ENCODE measurements at places on chromosomes 16 and 17. TPM values are rescaled to one million over a fixed set of nuclear protein-coding genes. Genes with fewer than 3 reads are reported as not detected.

DPEP1 gene
- not detected for total RNA-seq

COX10 gene
- 27.5 TPM for total RNA-seq

KRT33B gene
- total RNA-seq = not detected

DNA sequence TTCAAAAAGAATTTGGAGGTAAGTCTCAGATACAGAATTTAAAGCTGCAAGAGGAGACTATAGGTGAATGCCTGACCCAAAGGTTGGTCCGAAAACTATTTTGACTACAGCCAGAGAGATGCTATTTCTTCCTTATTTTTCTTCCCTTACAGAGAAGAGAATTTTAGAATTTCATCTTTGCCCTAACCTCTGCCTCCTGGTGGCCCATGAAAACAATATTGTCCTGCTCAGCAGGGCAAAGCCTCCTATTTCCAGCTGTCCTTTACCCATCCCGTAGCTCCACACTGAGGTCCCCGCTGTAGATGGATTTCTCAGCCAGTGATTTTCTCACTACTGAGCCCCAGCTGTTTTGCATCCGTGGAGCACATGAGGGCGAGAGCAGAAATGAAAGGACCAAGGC is 24.6 kb downstream of the HOXB1 start:
- DNase-seq = no peak

C17orf107 gene
- 1.7 TPM for total RNA-seq

DNA sequence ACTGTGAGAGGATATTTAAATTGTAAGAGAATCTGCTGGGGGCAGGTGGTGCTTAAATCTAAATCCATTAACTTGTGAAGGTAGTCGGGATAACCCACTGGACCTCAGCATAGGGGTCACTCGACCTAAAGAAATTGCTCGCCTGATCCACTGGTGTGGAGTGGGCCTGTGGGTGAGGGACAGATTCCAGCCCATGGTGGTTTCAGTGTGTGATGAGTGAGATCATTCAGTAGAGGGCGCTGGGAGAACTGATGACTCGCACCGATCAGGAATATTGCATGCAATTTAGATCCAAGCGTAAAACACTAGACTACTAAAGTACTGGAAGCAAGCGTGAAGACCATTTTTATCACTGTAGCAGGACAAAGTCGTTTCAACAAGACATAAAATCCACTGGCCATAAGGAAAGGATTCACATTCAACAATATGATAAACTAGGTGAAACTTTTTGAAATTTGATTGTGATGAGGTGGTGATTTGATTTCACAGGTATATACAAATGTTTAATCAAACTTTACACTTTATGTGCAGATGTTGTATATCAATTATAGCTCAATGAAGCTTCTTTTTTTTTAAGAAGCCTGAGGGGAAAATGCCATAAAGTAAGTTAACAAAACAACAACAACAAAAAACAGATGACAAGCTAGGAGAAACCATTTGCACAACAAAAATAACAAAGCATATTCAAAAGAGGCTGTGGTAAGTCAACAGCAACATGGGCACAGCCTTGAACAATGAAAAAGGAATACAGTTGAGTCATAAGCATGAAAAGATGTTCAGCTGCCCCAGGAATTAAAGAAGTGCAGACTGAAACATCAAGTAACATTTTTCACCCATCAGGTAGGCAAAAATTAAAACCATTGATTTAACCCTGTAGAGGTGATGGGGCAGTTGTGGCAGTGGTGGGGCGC is 7.5 kb upstream of the TMEM170A start:
- no peak for DNase-seq

Measured in vagina (tissue), 2 donors.